ENCODE measurements at places on chromosomes 2 and 18. TPM values are rescaled to one million over a fixed set of nuclear protein-coding genes. Genes with fewer than 3 reads are reported as not detected.

DNA sequence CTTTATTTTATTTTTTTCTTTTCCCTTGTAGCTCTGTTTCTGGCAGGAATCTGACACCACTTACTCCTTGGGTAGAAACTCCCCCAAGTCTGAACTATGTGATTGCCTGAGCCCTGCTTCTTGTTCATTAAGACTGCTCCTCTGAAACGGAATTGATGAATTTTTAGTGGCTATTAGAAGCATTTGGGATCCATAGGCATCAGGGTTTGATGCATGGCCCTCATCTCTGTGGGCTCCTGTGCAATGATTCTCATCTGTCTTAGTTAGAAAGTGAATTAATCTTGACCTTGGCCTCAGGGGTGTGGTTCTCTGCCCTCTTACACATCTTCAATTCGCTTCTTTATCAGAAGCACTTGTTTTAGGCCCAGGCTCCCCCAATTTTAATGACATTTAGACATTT is 31.0 kb upstream of the DARS1 start:
- DNase-seq: no peak
- no peak overlapping the region for H3K4me3 ChIP-seq
- no peak overlapping the region for H3K27ac ChIP-seq
- H3K4me1 ChIP-seq: peaks cover 7% of the 10 kb centered on the region
- no peaks in the 10 kb centered on the region for H3K27me3 ChIP-seq

The PCBP1 gene
- 228 TPM for total RNA-seq

DNA sequence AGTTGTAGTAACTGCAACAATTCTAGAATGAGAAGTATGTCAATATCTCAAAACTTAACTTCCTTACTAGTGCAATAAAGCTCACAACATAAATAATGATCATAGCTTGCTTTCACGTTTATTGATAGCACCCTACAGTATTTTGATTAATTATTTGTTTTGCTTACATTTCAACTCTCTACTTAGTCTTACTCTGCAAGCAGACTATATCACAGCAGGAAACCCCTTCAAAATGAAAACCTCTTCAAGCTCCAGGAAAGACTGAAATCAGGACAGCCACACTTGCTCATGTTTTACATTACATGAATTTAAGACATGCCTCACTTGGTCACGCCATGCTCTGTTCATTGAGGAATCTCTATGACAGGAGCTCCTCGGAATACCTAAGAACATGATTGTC is 3.3 kb downstream of the OLA1 start:
- H3K4me3 ChIP-seq: no peak overlapping the region
- no peak overlapping the region for H3K27ac ChIP-seq
- peaks cover 24% of the 10 kb centered on the region for H3K4me1 ChIP-seq
- no peak for DNase-seq

GRCh38 chr2:160891353-160891740 is 268.9 kb upstream of the TANK start:
- no peak overlapping the region for H3K4me3 ChIP-seq
- no peaks in the 10 kb centered on the region for H3K4me1 ChIP-seq
- H3K36me3 ChIP-seq: no peaks in the 10 kb centered on the region

GRCh38 chr2:151410485-151410834 is 758 bp downstream of the RIF1 start:
- H3K27ac ChIP-seq: peak overlapping the region; percentile 91
- H3K4me1 ChIP-seq: peaks cover 11% of the 10 kb centered on the region
- peak; percentile 41 for DNase-seq
- H3K27me3 ChIP-seq: no peaks in the 10 kb centered on the region

The TUBB6 gene
- total RNA-seq: 0.98 TPM

DNA sequence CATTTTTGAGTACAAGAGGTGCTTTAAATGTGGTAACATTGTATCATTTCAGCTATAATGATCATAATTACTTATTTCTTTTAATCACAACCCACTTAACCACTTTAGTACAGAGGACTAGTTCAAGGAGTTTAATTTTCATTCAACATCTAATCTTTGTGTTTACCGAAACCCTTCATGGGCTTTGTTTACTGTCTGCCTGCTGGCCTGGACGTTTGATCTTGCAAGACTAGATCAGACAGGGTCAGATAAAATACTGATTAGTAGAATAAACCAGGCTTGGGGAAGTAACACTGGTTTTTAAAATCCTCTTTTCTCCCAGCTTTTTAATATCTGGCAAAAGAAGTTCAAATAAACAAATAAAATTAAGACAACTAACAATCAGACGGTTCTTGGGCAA is 93.6 kb downstream of the SATB2 start:
- no peaks in the 10 kb centered on the region for H3K36me3 ChIP-seq
- no peak overlapping the region for H3K27ac ChIP-seq
- H3K4me3 ChIP-seq: no peak overlapping the region
- no peak for DNase-seq

The ELAC1 gene
- total RNA-seq: 3.0 TPM

All from CD4-positive, alpha-beta T cell (primary cell).